ENCODE measurements at places on chromosomes 5 and 9.

DNA sequence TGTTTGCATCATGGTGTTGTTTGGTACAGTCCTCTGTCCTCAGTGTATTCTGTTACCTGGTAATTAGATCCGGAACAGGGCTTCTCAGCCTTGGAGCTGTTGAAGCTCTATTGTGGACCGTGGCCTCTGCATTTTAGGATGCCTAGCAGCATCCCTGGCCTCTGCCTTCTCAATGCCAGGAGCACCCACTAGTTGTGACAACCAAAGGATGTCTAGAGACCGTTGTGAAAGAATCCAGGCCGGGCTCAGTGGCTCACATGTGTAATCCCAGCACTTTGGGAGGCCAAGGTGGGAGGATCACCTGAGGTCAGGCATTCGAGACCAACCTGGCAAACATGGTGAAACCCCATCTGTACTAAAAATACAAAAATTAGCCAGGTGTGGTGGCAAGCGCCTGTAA, 159.6 kb downstream of the CACNA1B start:
- DNase-seq: no peak

GRCh38 chr5:97047076-97047475, 95.3 kb downstream of the LIX1 start:
- no peak for DNase-seq

GRCh38 chr5:21807953-21808352, 1045.2 kb downstream of the CDH12 start:
- no peak for DNase-seq

GRCh38 chr5:134736173-134736812, 2.1 kb upstream of the CAMLG start:
- DNase-seq: no peak

Data from T-helper 17 cell (primary cell).